Neuronal stem cell (in vitro differentiated cells): ENCODE measurements at places on chromosomes 12 and 14.
A peak's percentile ranks its signal among the peaks of the same experiment; 100 is the strongest.

GRCh38 chr14:50362764-50363713, 33.6 kb downstream of the CDKL1 start:
- no peak for DNase-seq

DNA sequence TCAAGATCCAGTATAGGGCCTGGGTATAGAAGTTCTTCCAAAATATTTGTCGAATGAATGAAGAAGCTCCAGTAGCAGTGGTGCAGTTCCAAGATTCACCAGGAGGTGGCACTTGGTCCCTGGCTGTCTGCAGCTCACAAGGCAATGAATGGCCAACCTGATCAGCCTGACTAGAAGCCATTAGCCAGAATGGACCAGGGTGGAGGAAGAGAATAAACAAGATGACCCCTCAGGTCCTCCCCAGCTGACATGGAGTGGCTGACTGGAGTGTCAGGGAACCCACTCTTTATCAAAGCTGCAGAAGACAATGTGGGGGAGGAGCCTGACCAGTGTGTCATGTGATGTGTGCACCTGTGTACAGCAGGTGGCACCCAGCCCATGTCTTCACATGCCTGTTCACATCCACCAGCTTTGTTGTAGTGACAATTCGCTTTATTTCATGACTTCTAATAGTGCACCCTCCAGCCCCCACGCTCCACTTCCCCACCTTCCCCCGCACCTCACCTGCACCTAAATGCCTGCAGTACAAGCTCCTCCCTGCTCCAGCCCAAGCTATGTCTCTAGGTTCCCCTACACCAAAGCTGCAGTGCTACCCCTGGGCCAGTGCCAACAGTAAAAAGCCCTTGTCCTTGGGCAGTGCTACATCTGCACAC, 3.0 kb downstream of the LTBP2 start:
- peak; percentile 88 for DNase-seq

DNA sequence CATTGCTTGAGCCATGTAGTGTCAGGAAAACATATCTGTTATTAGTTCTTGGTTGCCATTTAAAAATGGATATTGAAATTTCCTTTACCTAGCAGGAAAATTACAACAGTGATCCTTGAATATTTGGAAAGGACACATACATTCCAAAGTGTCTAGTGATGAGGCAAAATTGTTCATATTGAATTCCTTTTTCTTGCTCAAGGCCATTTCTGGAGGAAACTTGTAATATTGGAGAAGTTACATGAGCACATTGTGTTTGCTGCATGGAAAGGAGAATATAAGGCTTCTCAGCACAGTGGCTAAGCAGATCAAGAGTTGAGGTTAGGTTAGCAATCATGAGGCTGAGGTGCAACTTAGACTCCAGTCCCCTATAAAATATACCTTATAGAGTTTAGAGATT, 121.9 kb downstream of the PDE3A start:
- DNase-seq = no peak

DNA sequence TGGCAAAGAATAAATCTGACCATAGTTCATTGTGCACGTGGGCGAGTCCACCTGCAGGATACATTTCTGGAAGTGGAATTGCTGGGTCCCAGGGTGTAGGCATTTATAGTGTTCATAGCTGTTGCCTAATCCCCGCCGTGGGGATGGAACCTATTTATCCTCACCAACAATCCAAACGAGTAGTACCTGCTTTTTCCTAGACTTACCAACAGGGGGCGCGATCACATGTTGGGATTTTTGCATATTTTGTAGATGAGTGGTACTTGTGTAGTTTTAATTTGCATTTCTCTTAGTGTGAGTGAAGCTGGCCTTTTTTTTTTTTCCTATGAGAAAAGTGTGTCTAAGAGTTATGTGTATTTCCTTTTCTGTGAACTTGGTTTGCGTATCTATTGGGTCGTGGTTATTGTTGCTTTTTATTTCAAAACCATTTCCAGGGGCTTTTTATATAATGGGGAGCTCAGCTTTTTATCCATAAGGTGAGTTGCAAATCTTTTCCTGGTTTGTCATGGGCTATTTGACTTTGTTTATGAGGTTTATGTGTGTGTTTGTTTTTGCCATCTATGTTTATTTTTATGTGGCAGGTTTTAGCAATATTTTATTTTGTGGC, 67.2 kb downstream of the CCDC92 start:
- peak; percentile 26 for DNase-seq

- DNase-seq = no peak
These were observed 112.5 kb downstream of the PTPRQ start for GRCh38 chr12:80556566-80556965.

DNA sequence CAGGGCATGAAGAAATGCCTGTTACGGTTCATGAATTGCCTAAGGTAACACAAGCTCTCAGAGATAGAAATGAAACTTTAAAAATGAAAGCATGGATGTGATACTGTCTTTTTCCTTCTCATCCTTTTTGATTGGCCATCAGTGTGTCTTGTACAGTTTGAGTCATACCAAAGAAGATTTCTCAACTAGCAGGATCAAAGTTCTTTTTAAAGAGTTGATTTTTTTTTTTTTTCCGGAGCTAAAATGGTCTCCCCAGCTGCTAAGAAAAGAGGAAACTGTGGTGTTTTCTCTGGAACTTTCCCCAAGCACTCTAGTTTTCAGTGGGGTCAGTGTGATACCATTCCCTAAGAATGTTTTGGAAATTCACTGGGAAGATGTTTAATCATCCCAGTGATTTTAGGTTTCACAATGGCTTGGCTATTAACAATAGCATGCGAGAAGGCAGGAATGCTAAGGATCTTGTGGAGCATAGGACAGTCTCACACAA, 105.0 kb downstream of the ETNK1 start:
- DNase-seq = no peak

- no peak for DNase-seq
These were observed 64.8 kb downstream of the GNS start for GRCh38 chr12:64694130-64695040.

GRCh38 chr14:40417777-40418401, 985.7 kb upstream of the FBXO33 start:
- peak; percentile 46 for DNase-seq
